CD4-positive, alpha-beta T cell treated with Interleukin-12 subunit alpha and Interleukin-12 subunit beta, for 1 hour (primary cell): ENCODE measurements at places on chromosomes 7 and 10.
A peak's percentile ranks its signal among the peaks of the same experiment; 100 is the strongest.

GRCh38 chr7:27535795-27536194 lies 126.9 kb downstream of the HIBADH start:
- DNase-seq = no peak

GRCh38 chr10:93115661-93116383 lies 42.1 kb downstream of the CYP26A1 start:
- DNase-seq = peak; percentile 71

DNA sequence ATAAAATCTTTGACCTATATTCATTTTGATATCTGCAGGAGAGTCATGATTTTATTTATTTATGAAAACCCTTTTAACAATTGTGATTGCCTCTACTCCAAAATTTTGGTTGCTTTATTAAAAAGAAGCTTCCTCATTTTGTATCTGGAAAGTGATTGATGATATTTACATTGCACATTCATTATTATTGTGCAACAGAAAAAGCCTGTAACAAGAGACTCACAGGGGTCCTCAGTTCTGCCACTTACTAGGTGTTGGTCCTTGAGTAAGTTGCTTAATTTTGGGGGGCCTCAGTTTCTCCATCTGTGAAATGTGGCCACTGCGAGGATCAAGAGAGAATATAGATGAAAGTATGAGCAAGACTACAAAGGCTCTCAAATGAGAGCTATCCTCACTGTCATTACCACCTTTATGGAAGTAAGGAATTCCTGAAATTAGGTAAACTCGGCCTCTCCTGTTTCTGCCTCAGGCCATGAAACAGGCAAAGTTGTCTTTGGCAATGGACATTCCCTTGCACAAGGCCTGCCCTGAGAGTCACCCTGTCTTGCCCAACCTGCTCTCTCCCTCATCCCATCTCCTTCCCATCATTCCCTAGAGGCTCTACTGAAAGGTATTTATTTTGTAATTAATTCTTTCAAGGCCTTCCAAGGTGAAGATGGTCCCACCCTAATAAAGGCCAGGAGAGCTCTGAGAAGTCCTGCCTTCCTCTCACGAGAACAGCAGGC lies 66.1 kb upstream of the ABLIM1 start:
- no peak for DNase-seq

DNA sequence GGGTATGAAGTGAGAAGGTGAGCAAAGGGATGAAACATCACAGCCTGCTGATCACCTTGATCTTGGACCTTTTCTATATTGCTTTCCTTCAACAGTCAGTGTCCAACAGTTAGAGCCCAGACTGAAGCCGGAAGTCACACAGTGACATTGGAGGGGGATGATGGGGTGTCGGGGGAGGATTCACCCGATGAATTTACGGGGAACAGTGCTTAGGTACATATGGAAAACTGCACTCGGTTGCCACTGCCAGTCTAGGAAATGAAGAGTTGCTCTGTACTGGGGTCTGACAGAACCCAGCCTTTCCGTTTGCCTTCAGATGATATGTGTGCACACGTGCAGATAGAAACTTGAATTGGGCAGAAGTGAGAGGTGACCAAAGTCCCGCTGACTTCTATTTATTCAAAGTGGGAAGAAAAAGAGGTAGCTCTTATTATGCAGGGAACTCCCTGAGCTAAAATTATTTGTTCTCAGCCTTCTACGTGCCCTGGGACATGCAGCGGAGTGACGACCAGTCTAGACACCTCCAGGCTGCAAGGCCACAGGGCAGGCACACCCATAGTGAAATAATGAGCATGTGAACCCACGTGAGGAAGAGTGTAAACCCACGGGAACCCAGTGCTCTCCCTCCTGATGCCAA lies 107.2 kb upstream of the INHBA start:
- DNase-seq = no peak
